ENCODE measurements at places on chromosomes 5 and 9. TPM values are rescaled to one million over a fixed set of nuclear protein-coding genes. Genes with fewer than 3 reads are reported as not detected.

Gene PCDHGA4
- total RNA-seq: 0.93 TPM

Gene CTSV
- 7.2 TPM for total RNA-seq

Gene SLCO6A1
- total RNA-seq: 4.4 TPM

Gene SEMA6A
- total RNA-seq: 30.0 TPM

Gene C8G
- total RNA-seq: 0.59 TPM

Gene RMI1
- total RNA-seq: 37.6 TPM

Gene FYB1
- total RNA-seq: not detected

Gene STKLD1
- 2.8 TPM for total RNA-seq

DNA sequence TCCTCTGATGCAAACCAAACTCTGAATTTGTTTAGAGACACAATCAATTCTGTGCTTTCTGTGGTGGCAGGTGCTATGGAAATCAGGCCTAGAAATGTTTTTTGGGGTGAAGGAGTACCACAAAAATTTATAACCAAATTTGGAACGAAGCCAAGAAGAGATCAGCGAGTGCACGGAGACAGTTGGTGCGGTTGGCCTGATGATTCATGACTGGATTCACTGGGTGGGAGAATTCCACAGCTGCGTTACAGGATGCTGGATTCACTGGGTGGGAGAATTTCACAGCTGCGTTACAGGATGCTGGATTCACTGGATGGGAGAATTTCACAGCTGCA is 135.6 kb upstream of the IRX4 start:
- peaks cover 7% of the 10 kb centered on the region for H3K4me1 ChIP-seq
- DNase-seq: no peak
- no peak overlapping the region for H3K27ac ChIP-seq
- peaks cover 7% of the 10 kb centered on the region for H3K27me3 ChIP-seq
- H3K4me3 ChIP-seq: no peak overlapping the region
- H3K36me3 ChIP-seq: no peaks in the 10 kb centered on the region

GRCh38 chr5:62326302-62326701 is 20.3 kb downstream of the KIF2A start:
- no peak overlapping the region for H3K4me3 ChIP-seq
- peaks cover 28% of the 10 kb centered on the region for H3K4me1 ChIP-seq
- peaks cover 7% of the 10 kb centered on the region for H3K36me3 ChIP-seq
- no peak overlapping the region for H3K27ac ChIP-seq

DNA sequence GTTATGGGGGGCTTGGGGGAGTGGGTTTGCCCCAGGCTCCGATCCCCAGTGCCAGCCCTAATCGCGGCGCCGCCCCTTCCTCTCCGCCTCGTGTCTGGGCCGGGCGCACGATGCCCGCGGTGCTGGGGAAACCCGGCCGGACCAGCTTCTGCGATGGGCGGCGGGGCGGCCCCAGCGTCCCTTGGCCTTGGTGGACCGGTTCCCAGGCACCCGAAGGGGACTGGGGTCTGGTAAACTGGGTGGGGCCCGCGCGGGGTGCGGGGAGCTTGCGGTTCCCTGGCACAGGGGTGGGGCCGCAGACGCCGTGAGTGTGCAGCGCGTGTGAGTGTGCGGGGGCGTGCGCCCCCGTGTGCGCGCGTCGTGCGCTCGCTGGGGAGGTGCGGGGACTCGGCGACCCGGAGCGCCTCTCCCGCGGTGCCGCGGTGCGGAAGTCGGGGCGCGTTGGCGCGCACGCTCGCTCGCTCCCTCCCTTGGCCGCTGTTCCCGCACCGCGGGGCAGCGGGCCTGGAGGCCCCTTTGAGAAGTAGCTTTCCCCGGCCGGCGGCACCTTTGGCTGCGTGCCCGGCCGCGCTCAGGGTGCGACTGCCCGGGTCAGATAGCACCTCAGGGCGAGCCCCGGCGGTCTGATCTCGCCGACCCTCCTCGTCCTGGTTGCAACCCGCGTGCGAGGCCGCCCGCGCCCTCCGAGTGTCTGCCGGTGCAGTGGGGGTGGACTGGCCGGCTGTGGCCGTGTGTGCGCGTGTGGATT is 568 bp downstream of the MACIR start:
- H3K4me3 ChIP-seq: peak overlapping the region; percentile 95
- peaks cover 64% of the 10 kb centered on the region for H3K4me1 ChIP-seq
- H3K27ac ChIP-seq: peak overlapping the region; percentile 96
- H3K36me3 ChIP-seq: no peaks in the 10 kb centered on the region
- DNase-seq: peak; percentile 32
- no peaks in the 10 kb centered on the region for H3K27me3 ChIP-seq

DNA sequence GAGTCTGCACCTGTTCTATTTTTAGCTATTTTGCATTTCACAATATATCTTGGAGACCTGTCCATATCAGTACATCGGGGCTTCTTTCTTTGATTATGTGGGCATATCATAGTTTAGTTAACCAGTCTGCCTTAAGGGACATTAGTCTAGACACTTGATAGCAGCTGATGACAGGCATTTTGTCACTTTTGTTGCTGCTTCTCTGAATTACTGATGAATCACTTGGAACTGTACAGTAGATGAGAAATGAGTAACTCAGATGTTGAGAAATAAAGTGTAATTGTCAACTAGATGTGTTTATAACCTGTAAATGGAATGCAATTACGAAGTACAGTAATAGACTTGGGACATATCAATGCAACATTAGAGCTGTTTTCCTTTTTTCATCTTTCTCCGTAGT is 7.1 kb downstream of the ZFP2 start:
- no peak overlapping the region for H3K4me3 ChIP-seq
- H3K4me1 ChIP-seq: peaks cover 9% of the 10 kb centered on the region
- no peak for DNase-seq
- H3K27ac ChIP-seq: no peak overlapping the region

DNA sequence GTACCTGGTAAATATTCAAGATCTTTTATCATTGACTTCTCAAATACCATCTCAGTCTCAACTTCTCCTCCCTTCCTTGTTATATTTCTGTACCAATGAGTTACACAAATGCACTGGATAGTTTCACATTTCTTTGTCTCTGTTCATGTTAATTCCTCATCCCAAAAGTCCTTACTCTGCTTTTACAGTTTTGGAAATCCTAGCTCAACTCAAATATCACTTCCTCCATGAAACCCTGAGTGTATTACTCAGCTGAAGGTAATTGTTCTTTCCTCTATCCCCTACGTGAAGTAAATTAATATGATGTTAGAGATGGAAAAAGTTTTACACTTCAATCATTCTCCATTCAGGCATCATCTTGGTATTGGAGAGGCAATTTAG is 241.5 kb downstream of the TLE4 start:
- H3K36me3 ChIP-seq: no peaks in the 10 kb centered on the region
- no peaks in the 10 kb centered on the region for H3K27me3 ChIP-seq
- DNase-seq: no peak
- H3K27ac ChIP-seq: no peak overlapping the region

DNA sequence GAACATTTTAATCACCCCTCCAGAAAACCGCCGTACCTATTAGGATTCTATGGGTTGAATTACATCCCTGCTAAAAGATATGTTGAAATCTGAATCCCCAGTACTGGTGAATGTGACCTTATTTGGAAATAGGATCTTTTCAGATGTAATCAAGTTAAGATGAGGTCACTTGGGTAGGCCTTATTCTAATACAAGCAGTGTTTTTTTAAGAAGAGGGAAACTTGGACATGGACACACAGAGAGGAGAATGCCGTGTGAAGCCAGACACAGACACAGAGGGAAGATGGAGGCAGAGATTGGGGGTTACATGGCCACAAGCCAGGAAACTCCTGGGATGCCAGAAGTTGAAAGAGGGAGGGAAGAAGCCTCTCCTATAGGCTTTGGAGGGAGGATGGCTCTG is 183.5 kb downstream of the GNA14 start:
- no peak for DNase-seq
- peaks cover 12% of the 10 kb centered on the region for H3K4me1 ChIP-seq
- H3K27ac ChIP-seq: no peak overlapping the region
- H3K27me3 ChIP-seq: no peaks in the 10 kb centered on the region
- H3K36me3 ChIP-seq: no peaks in the 10 kb centered on the region
- H3K4me3 ChIP-seq: no peak overlapping the region

DNA sequence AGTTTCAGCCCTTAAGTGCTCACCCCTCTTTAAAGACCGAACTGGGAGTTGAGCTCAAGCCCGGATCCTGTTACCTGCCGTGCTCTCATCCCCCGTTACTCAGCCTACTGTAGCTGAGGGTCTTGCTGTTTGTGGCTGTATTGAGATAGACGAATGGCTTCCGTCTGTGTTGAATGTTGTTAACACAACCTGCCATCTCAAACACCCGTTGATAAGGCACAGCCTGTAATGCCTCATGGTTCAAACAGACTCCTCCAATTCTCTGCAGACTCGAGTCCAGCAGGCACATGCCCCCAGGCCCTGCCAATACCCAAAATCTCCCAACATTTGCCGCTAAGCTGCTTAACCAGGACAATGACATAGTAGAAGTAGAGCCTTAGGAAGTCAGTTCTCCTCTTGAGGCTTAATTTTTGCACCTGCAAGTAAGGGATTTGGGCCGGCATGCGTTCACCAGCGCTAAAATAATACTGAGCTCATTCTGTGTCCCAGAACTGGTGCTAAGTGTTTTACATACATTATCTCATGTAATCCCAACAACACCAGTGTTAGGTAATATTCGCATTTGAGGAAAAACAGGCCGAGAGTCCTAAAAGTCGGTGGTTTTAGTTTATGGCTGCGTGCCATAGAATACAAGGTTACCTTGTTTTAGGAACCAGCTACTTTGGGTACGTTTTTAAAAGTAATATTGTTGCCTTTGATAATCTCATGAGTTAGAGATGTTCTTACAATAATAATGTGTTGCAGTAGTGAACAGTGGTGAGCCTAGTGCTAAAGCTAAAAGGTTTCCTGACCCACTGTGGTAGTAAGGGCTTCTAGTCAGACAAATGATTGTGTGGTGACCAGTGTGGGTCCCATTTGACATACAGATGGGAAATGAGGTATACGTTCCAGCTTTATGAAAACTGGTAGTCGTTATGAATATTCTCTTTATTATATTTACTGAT is 1.5 kb upstream of the RFX3 start:
- peak overlapping the region; percentile 100 for H3K27ac ChIP-seq
- H3K4me1 ChIP-seq: peaks cover 52% of the 10 kb centered on the region
- peak overlapping the region; percentile 96 for H3K4me3 ChIP-seq
- no peaks in the 10 kb centered on the region for H3K27me3 ChIP-seq
- no peak for DNase-seq

- no peak overlapping the region for H3K4me3 ChIP-seq
- DNase-seq: no peak
- peaks cover 2% of the 10 kb centered on the region for H3K27me3 ChIP-seq
- H3K36me3 ChIP-seq: no peaks in the 10 kb centered on the region
- no peak overlapping the region for H3K27ac ChIP-seq
These were observed 285.9 kb downstream of the KIF4B start for GRCh38 chr5:155299386-155300005.

DNA sequence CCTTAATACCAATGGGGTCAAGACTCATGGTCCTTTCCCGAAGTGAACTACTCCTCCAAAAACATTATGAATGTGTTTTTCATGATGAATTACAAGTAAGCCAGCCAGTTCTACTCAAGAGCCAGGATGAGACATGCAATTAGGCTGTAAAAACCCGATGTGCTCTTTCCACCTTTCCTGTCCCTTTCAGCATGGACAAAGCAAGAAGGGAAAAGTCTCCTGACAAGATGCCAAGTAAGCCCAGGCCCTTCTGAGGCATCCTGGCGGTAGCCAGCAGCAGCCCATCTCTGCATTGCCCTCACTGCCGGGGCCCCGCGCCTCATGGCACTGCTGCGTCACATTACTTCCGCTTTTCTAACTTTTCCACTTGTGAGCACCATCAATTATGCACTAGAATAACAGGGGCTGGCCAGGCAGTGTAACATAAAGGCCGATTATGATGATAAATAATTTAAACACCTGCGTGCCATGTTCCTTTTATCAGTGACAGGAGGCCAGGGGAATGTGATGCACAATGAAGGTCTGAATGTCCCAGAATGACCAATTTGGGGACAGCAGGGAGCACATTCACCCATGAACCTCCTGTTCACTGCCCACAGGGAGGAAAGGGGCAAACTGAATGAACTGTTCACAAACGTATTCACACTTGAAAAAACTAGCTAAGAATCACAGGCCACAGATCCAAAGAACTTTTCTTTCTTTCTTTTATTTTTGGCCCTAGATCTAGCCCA is 37.4 kb downstream of the EFNA5 start:
- H3K27me3 ChIP-seq: no peaks in the 10 kb centered on the region
- peaks cover 3% of the 10 kb centered on the region for H3K36me3 ChIP-seq
- H3K4me1 ChIP-seq: peaks cover 32% of the 10 kb centered on the region

- H3K36me3 ChIP-seq: peaks cover 12% of the 10 kb centered on the region
- H3K27ac ChIP-seq: no peak overlapping the region
- H3K4me1 ChIP-seq: peaks cover 17% of the 10 kb centered on the region
- H3K4me3 ChIP-seq: peak overlapping the region; percentile 5
- DNase-seq: no peak
- no peaks in the 10 kb centered on the region for H3K27me3 ChIP-seq
These were observed 4.3 kb upstream of the MXD3 start for GRCh38 chr5:177316005-177316404.

GRCh38 chr9:110842169-110842568 is 173.6 kb downstream of the MUSK start:
- no peak overlapping the region for H3K27ac ChIP-seq
- H3K36me3 ChIP-seq: no peaks in the 10 kb centered on the region
- H3K4me1 ChIP-seq: no peaks in the 10 kb centered on the region
- no peak overlapping the region for H3K4me3 ChIP-seq
- no peak for DNase-seq

GRCh38 chr9:35605351-35606137 is 482 bp downstream of the TESK1 start:
- H3K36me3 ChIP-seq: peaks cover 2% of the 10 kb centered on the region
- peak; percentile 8 for DNase-seq
- peaks cover 34% of the 10 kb centered on the region for H3K4me1 ChIP-seq
- no peaks in the 10 kb centered on the region for H3K27me3 ChIP-seq
- H3K4me3 ChIP-seq: peak overlapping the region; percentile 92
- no peak overlapping the region for H3K27ac ChIP-seq

- H3K36me3 ChIP-seq: no peaks in the 10 kb centered on the region
- no peak for DNase-seq
- no peak overlapping the region for H3K4me3 ChIP-seq
- H3K4me1 ChIP-seq: peaks cover 16% of the 10 kb centered on the region
- peak overlapping the region; percentile 79 for H3K27ac ChIP-seq
- no peaks in the 10 kb centered on the region for H3K27me3 ChIP-seq
These were observed 28.4 kb upstream of the MVB12B start for GRCh38 chr9:126298063-126298801.

- peaks cover 3% of the 10 kb centered on the region for H3K4me1 ChIP-seq
- no peaks in the 10 kb centered on the region for H3K27me3 ChIP-seq
- no peak overlapping the region for H3K27ac ChIP-seq
- H3K4me3 ChIP-seq: no peak overlapping the region
These were observed 1266.2 kb upstream of the CDH18 start for GRCh38 chr5:21254161-21254560.

DNA sequence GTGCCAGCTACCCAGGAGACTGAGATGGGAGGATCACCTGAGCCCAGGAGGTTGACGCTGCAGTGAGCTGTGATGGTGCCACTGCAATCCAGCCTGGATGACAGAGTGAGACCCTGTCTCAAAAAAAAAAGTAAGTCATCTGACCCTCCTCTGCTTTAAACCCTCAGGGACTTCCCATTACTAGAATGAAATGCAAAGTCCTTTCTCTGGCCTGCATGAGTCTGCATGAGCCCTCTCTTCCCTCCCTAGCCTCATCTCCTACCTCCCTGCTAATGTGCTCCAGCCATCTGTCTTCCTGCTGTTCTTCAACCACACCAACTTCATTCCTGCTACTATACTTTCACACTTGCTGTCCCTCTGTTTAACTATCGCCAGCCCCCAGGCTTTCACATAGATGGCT is 15.3 kb downstream of the IL5 start:
- DNase-seq: no peak
- no peak overlapping the region for H3K27ac ChIP-seq
- H3K4me3 ChIP-seq: no peak overlapping the region
- H3K4me1 ChIP-seq: no peaks in the 10 kb centered on the region
- H3K27me3 ChIP-seq: peaks cover 37% of the 10 kb centered on the region

All from neural crest cell (in vitro differentiated cells).